Fibroblast of lung (primary cell): ENCODE measurements at places on chromosomes 4 and X. TPM values are rescaled to one million over a fixed set of nuclear protein-coding genes. Genes with fewer than 3 reads are reported as not detected.
A peak's percentile ranks its signal among the peaks of the same experiment; 100 is the strongest.

The AGTR2 gene
- under 0.01 TPM in 1 of 2 replicates, not detected in the other for total RNA-seq

The NAT8L gene
- total RNA-seq: 0.17 and 0.26 TPM in 2 replicates

DNA sequence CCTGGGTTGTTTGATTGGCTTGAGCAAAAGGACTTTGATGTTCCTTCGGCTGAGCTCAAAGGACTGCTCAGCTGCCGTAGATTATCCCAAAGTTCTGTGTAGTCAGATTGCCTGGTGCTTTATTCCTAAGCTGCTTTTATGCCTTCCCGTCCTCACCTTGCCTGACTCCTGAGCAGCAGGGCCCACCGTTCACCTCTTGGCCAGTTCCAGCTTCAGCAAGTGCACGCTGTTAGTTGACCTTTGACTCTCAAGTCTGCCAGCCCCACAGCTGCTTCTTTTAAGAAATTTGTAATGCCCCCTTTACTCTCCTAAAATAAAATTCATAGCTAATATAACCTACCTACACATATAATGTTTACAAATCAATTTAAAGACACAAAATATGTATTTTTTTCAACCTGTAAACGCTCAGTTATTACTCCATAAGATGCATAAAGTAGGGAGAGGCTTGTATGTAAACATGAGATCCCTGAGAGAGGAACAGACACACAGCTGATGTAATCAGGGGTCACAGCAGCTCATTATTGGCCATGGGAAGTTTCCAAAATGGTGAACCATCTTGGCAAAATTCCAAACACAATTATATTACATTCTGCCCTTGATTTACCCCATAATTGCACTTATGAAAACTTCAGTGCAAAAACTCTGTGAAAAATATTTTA, 28.6 kb downstream of the UCHL1 start:
- DNase-seq: peak; percentile 58

DNA sequence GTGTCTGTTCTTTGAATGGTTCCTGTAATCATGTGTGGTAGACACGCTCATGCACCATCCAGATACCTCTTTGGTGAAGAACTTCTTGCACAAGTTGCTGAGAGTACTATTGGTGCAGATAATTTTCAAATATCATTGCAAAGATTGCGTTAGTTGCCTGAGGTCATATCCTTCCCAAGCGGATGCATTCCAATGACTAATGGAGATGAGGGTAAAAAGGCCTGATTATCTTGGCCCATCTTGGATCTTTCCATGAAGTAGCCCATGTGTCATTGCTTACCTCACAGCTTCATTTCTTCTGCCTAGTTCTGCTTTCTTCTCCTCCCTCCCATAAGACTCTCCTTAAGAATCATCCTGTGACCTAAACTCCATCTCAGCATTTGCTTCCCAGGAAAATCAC, 384.9 kb upstream of the CNKSR2 start:
- DNase-seq: no peak

GRCh38 chrX:20132666-20133065, 9.0 kb downstream of the EIF1AX start:
- no peak for DNase-seq

- no peak for DNase-seq
Observed at GRCh38 chr4:1466034-1466862, 60.0 kb upstream of the NKX1-1 start.

DNA sequence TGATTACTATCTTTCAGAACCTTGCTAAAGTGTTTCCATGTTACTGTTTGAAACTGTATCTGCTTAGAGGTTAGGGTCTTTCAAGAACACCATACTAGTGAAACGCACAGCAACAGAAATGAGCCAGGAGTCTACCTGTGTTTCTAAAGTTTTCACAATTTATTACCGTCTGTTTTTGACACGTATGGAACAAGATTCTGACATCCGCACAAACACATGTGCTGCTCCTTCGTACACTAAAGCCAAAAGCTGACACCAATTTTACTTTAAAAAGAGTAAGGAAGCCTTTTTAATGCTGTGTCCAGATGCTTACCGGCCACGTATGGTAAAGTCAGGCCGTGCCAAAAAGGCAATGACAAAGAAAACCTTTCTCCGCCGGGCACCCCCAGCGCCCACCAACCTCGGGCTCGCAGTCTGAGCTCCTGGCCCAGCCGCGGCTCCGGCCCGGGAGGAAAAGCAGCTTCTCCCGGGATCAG, 532 bp downstream of the RPS4X start:
- no peak for DNase-seq

The CACNA1F gene
- 0.17 and 0.26 TPM in 2 replicates for total RNA-seq

DNA sequence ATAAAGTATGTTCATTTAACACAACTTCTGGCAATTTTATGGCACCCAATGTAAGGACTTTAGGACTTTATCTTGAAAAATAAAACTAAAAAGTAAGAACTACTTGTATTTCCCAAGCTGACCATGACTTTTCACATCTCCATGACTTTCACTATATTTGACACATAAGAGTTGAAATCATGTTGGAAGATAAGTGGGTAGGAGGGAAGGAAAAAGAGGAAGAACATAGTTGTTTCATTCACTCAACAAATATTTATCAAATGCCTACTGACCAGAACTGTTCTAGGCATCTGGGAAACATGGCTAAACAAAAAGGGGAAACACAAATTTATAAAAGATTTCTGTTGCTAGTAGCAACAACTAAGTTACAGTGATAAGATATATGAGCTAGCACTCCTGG, 16.0 kb downstream of the SCLT1 start:
- no peak for DNase-seq

- no peak for DNase-seq
Observed at GRCh38 chrX:26914232-26914631, 548.9 kb downstream of the PPP4R3C start.

DNA sequence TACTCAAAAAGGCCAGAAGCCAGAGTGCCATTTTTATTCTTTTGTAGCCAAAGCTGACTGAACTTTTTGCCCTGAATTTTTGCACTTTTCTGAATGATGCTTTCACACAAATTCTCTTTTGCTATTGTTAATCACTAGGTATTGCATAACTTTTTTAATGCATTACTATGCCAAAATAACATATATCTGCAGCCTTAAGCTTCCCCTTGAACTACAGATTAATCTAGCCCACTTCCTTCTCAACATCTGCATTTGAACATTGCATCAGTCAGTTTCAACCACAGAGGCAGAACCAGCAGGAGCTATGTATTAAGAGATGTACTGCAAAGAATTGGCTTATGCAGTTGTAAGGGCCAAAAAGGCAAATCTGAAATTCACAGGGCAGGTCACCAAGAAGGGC, 197.6 kb upstream of the GYPA start:
- no peak for DNase-seq

The GLRA2 gene
- not detected in 2 replicates for total RNA-seq

The NXF3 gene
- not detected in 2 replicates for total RNA-seq

GRCh38 chr4:70670332-70671014, 4.2 kb upstream of the JCHAIN start:
- DNase-seq: peak; percentile 64

The SMIM31 gene
- total RNA-seq: not detected in 2 replicates

DNA sequence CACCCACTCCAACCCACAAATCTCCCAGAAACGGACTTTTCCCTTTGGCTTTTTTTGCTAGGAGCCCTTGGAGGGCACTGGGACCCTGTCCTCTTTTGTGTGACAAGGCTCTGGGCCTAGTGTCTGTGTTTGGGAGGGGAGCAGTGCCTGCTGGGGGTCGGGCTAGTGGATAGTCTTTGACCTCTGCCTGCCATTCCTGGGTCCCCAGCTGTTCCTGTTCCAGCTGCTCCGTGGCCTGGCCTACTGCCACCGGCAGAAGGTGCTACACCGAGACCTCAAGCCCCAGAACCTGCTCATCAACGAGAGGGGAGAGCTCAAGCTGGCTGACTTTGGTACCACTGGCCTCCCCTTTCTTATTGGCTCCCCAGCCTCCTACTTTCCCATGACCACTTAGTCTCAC, 6.7 kb upstream of the USP11 start:
- DNase-seq: no peak

GRCh38 chrX:124230655-124231450, 101.6 kb upstream of the TEX13D start:
- DNase-seq: no peak

The CT83 gene
- total RNA-seq: not detected in 2 replicates

The STATH gene
- not detected in 2 replicates for total RNA-seq

DNA sequence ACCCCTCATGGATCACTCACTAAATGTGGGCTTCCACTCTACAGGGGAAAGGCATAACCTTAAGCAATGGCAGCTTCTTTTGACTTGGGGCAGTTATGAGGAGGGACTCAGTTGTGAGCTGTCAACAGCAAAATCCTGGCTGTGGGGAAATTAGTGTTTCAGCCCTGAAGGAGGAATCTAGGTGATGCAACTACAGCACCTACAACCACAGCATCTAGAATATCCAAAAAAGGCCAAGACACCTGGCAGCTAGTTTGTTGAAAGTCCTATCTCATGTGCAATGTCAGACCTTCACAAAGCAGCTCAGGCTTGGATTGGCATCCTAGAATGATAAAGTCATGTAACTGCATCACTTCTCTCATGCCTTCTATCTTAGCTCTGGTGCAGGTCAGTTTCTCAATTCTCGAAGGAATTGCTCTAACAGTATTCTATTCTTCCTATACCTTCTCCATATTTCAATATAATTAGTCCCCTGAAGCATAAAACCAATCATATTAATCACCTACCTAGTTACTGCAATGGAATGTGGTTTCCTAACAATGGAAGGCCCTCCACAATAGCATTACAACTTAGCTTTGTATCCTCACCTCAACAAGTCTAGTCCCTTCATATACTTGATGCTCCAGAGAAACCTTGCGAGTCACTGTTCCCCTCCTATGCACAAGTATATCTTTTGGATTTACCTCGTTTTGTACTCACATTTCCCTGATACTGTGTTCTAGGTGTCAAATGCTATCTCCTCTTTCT, 5.5 kb upstream of the ANTXR2 start:
- no peak for DNase-seq

- peak; percentile 48 for DNase-seq
Observed at GRCh38 chr4:94909645-94910044, 151.9 kb downstream of the BMPR1B start.
